ENCODE measurements at places on chromosomes 6 and 20.
A peak's percentile ranks its signal among the peaks of the same experiment; 100 is the strongest.

DNA sequence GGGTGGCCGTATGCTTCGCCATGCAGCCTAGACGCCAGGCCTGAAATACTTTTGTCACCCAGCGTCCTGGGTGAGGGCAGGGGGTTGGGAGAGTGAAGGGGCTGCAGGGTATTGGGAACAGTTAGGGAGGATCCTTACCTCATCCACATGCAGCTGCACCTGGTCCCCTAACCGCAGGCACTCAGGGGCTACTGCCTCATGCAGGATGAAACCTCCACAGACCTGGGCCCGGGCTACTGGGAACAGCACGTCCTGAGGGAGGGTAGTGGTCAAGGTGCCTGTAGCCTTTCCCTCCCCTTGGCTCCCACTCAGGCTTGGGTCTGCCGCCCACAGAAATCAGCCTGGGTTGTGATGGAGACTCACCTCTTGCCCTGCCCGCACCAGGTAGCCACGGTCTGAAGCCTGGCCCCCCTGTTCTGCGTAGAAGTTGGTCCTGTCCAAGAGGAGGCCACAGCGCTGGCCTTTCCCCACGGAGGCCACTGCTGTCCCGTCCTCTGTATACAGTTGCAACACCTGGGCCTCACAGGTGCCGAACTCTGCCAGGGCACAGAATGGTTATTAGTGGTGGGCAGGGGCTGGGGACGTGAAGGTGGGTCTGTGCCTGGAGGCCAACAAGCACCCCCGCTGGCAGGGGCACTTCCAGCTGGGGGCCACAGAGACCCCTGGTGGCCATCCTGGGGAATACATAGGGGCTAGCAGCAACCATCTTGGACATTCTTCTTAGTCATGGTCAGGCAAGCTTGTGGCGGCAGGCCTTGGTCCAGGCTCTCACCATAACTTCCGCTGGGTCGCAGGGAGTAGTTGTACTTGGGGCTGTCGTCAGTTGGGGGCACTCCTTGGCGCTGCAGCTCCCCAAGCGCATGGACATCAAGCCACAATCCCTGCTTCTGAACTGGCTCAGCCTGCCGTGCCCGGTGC, 8.6 kb downstream of the AARS2 start:
- no peak for DNase-seq

DNA sequence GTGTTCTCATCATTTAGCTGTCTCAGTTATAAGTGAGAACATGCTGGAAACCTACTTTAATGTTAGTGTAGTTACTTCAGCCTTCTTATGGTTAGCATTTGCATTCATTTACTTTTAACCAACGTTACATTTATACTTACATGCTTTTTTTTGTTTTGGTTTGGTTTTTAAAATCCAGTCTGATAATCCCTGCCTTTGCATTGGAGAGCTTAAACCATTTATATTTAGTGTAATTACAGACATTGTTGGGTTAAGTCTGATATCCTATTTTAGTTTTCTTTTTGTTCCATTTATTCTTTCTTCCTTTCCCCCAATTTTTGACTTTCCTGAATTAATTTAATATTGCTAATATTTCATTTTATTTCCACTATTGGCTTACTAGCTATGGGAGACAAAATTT, 70.2 kb downstream of the AIG1 start:
- no peak for DNase-seq

- peak; percentile 31 for DNase-seq
Observed at GRCh38 chr6:30687659-30688431, 1.4 kb upstream of the PPP1R18 start.

- DNase-seq: peak; percentile 72
Observed at GRCh38 chr20:56978475-56978874, 288.0 kb downstream of the BMP7 start.

- DNase-seq: no peak
Observed at GRCh38 chr6:53673162-53673727, 7.7 kb upstream of the KLHL31 start.
